ENCODE measurements at places on chromosomes 4 and X.

- DNase-seq = no peak
These were observed 22.8 kb upstream of the DCLK2 start for GRCh38 chr4:150055467-150055866.

DNA sequence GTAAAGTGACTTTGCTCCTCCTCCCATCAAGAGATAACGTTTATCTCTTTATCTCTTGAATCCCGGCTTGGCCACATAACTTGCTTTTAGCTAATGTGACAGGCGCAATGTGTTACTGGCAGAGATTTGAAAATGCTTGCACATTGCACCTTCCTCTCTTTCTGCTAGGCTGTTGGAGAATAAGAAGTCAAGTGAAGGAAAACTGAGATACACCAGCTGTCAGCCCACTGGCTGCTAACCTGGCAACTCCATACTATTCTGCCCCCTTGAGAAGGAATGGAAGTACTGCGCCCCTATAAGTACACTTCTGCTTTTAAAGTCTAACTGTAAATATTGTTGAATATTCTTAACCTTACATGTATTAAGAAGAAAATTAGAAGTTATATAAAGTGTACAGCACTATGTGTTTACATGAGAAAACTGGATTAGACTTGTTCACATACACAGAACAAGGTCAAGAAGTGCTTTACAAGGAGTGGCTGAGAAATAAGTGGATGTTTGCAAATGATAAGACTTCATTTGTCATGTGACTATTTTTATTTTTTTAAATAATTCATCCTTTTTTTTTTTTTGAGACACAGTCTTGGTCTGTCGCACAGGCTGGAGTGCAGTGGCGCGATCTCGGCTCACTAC is 424.5 kb upstream of the CTSO start:
- DNase-seq = no peak

GRCh38 chr4:73185903-73186302 is 72.7 kb downstream of the ANKRD17 start:
- DNase-seq = no peak

- peak; percentile 35 for DNase-seq
These were observed 53.2 kb downstream of the C4orf51 start for GRCh38 chr4:145732895-145733880.

GRCh38 chr4:25925486-25926201 is 11.6 kb downstream of the SMIM20 start:
- DNase-seq = no peak

- DNase-seq = no peak
These were observed 204.8 kb downstream of the VEGFC start for GRCh38 chr4:176587920-176588319.

GRCh38 chrX:150463566-150463965 is 100.4 kb downstream of the MAMLD1 start:
- DNase-seq = no peak

DNA sequence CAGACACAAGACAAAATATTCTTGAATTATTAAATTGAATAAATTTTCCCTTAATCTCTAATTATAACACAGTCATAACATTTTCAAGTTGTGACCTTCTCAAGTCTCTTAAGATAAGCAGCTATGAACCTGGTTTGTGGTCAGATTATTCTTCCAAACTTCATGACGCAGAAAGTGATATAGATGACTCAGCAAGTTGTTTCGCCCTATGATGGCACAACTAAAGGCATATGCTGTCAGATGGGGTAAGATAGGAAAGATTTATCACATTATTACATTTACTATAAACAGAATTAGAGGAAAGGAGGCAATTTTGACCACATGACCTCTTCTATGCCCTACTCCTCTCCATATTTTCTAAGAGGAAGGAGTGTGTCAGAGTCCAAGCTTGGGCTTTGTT is 4.6 kb upstream of the DCAF12L2 start:
- DNase-seq = no peak

- no peak for DNase-seq
These were observed 3.0 kb downstream of the STOX2 start for GRCh38 chr4:183907871-183908683.

- DNase-seq = no peak
These were observed 128.5 kb downstream of the LARP7 start for GRCh38 chr4:112765317-112765974.

DNA sequence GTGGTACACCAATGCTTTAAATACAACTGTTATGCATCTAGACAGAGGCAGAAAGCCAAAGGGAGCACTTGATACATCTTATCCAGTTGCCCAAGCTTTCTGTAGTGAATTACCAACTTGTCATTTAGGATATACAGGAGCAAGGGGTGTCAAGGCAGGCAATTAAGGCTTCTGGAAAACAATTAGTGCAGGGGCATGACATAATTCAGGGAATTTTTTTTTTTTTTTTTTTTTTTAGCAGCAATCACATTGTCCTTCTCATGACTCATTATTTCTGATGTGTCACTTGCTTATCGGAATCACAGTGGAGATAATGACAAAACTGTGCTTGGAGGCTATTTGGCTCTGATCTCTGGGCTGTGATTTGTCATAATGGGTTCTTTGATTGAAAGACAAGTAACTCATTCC is 259.5 kb downstream of the ARHGAP24 start:
- no peak for DNase-seq

DNA sequence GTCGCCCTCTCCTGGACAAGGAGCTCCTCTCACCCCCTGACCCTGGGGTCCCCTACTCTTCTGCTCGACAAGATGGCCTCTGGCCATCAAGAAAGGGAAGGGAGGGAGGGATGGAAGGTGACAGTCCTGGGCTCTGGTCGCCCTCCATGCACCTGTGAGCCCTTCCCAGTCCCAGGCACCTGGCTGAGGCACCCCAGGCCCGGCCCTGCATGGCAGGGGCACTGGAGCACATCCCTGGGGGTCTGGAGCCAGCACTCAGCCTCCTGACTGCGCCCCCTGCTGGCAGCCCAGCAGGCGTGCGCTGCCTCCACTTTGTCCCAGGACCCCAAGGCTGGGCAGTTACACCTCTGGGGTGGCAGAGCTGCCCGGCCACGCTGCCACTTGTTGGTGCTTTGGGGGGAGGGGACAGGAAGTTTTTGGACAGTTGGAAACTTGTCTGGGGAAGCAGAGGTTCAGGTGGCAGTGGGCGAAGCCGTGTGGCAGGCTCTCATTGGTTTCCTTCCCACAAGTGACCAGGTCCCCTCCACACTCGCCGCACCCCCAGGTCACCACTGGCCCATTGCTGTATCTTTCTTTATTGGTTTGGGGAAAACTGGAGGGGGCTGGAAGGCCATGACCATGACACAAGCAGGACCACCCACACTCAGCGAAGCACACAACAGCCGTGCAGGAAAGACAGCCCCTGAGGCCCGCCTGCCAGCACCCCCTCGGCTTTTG is 4.3 kb downstream of the PNCK start:
- DNase-seq = no peak

- DNase-seq = no peak
These were observed 96.1 kb downstream of the NHS start for GRCh38 chrX:17471121-17471520.

DNA sequence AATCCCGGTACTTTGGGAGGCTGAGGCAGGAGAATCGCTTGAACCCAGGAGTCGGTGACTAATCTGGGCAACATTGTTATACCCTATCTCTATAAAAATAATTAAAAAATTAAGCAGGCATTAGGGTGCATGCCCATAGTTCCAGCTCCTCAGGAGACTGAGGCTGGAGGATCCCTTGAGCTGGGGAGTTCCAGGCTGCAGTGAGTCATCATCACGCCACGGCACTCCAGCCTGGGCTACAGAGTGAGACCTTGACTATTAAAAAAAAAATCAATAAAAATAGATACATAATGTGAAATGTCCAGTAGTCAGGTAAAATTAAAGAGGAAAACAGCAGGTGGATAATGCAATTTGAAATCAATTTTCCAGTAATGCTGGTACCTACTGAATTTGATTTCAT is 14.6 kb downstream of the ADGRL3 start:
- no peak for DNase-seq

DNA sequence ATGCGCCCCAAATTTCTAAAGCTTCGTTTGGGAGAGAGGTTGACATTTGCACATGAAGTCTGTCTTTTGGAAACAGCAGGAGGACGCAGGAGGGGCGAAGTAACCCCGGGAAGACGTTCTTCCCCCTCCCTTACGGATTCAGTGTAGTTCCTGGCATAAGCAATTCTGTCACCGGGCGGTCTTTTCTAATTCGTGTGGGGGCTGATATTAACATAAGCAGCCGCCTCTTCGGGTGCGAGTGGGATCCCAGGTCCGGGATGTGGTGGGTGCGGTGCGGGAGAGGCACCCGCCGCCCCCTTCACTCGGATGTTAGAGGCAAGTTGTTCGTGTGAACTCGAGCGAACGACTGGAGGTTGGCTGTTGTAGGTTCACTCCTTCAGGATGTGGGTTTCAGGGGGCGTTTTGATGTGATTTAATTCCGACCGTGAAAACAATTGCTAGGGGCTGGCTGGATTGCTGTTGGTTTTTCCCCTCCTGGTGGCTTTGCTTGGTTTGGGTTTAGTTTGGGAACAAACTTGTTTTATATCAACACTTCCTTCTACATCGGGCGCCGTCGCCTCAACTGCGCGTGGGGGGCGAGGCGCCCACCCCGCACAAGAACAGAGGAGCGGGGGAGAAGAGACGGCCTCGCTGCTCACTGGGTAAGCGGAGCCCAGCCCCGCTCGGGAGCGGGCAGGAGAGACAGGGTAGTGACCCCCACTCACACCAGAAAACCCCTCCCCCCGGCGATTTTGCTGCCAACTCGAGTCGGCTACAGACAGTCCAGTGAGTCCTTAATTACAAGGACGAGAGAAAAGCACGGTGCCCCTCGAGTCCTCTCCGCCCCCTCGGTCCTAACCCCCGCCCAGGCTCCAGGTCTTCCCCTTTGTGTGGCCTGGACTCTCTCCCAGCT is 2.9 kb upstream of the LEF1 start:
- no peak for DNase-seq

Data from esophagus squamous epithelium (tissue), 5 donors.